AG04450 (cell line): ENCODE measurements at places on chromosomes 5 and 9.

GRCh38 chr9:7910426-7911020, 110.9 kb upstream of the DMAC1 start:
- no peak for DNase-seq

DNA sequence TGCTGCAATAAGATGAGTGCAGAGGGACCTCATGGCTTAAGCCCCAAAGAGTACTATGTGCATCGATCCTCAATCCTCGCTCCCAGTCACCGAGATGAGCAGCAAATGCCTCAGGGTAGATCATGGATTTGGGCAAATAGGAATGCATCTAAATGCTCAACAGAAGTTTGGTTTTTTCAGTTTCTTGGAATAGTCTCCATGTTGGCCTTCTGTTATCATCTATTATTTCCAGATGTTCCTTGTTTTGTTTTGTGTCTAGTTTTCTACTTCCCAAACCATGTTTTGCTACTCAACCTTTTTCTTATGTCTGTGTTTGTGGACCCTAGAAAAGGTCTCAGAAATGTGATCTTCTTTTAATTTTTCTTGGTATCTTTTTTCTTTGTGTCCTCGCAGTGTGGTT, 43.5 kb upstream of the RASGRF2 start:
- DNase-seq = no peak

- DNase-seq = no peak
These were observed 951.9 kb upstream of the DMAC1 start for GRCh38 chr9:8751406-8751930.

- no peak for DNase-seq
These were observed 2126.3 kb upstream of the ACO1 start for GRCh38 chr9:30258094-30258493.

DNA sequence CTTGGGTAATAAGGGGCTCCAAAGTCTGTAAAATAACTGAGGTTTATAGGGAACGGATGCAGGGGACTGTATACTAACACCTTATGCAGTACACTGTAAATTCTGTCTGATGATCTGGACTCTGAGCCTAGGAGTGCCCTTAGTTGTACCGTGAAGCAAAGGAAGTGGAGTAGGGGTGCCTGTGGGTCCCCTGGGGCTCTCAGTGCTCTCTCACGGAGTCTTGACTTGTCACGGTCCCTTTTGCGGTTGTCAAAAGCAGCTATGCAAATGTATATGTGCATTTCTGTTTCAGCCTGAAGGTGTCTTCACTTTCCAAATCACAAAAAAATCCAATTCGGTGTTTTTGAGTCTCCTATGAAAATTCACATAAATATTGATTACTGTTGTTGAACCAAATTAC, 17.8 kb downstream of the DMRT1 start:
- no peak for DNase-seq

DNA sequence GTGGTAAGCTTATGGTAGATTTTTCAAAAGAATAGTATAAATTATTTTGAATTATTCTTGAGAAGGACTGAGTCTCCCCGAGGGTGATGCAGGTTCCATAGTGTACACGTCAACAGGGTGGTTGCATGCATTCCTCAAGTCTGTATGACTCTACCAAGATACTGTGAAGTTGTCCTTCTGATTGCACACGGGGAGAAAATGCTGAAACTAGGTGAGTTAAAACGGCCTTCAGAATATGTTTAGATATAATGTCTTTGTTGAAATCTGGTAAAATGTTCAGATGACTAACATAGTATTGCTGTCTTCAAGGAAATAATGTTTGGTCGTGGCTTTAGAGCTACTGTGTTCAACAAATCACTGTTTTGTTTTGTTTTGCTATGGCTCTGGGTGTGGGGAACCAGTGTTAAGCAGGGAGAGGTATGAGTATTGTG, 22.4 kb upstream of the TNFAIP8 start:
- no peak for DNase-seq

- no peak for DNase-seq
These were observed 44.7 kb upstream of the HMGCS1 start for GRCh38 chr5:43357878-43358281.

DNA sequence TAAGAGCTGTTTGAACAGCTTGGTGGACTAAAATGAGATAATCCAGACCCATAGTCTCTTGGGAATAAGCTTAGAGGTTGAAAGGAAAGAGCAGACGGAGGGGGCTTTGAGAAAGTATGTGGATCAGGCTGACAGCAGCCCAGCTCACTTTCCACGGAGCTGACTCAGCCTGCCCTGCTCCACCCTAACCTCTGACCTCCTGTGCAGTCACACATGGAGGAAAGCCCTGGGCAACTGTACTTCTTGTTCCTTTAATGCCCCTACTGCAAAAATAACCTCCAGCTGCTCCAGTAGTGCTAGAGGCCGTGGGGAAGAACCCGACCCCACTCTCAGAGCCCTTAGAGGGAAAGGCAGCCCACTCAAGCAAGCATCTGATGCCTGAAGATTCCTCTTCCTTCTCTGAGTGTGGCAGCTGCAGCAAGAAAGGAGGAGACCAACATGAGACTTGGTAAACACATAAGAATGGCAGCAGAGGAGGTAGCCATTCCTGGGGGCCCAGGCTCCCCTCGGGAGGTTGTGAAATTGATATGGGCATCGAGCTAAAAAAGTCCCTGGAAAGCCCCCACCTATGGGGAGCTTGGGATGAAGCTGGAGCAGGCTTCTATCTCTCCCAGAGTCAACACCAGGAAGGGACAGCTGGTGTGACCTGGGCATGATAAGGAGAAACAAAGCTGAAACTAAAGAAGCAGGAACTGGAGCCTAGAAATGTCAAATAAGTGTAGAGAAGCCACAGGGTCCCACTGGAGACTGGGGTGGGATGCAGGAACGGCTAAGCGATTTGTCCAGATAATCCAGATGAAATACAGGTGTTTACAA, 204.3 kb downstream of the PIK3R1 start:
- no peak for DNase-seq

DNA sequence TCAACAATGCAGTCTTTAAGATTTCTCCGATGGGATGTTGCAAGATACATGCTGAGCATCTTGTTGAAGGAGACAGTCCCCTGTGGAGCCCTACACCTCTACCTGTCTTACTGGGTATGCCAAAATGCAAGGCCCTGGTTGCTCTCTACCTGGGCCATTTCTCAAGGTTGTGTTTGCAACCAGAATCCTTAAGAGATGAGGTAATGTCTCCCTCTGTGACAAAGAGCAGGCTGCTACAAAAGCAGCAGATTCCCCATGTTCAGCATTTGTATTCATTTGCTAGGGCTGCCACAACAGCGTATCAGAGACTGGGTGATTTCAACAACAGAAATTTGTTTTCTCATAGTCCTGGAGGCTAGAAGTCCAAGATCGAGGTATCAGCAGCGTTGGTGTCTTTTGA, 138.4 kb upstream of the RPS23 start:
- DNase-seq = no peak

- no peak for DNase-seq
These were observed 12.6 kb downstream of the IRX2 start for GRCh38 chr5:2738700-2739359.

GRCh38 chr9:76161541-76161940, 232.7 kb downstream of the RFK start:
- DNase-seq = peak; percentile 81

GRCh38 chr5:42877431-42877830, 65.7 kb upstream of the SELENOP start:
- no peak for DNase-seq

DNA sequence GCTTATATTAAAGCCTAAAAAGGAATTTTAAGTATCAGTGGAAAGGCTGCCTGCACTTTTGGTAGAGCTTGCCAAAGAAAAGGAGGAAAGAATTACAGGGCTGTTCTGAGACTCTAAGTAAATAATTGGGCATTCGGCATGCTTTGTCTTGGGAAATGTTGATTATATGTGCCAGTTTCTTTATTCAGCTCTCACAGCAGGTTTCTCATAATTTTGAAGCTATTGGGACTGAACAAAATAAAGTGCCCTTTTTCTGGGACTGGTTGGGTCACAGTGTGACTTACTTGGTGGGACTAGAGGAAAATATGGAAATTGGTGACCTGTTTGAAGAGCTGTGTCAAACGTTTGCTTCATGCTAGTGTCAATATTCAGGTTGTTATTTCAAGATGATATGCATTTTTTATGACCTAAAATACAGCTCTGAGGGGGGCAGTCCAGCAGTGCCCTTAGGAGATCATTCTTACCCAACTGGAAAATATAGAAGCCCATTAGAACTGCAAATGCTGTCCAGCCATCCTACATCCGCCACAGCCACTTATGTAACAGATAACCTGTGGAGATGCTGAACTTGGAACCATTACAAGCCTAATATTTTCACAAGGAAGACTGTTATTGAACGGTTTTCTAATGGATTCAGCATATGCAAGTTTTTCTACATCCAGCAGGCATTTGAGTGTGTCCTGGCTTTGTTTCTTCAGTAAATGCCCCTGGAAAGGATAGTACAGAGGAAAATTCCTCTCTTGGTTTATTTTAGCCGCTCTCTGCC, 122.4 kb downstream of the SNCAIP start:
- no peak for DNase-seq

GRCh38 chr9:106862821-106863720, at the start of gene ZNF462:
Gene ZNF462, plus strand, starts transcription at chr9:106863166. Its CDS starts 60,218 bp downstream, at chr9:106923384.
- DNase-seq = no peak

- DNase-seq = no peak
These were observed 66.2 kb downstream of the MPDZ start for GRCh38 chr9:13213337-13213736.

DNA sequence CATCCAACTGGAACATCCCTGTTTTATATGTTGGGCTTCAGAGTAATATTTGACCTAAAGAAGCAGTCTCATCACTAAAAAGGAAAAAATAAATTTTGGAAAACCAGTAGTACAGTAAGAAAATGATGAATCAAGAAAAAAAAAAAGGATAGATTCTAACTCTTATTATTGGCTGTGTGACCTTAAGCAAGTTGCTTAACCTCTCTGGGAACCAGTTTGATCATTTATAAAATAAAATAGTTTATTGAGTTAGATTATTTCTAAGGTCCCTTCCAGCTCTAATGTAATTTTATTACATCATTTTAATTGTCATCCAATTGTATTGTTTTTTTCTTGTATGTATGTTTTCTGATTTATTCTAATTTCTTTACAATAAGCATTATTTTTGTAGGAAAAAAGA, 127.0 kb downstream of the PRELID2 start:
- DNase-seq = no peak

DNA sequence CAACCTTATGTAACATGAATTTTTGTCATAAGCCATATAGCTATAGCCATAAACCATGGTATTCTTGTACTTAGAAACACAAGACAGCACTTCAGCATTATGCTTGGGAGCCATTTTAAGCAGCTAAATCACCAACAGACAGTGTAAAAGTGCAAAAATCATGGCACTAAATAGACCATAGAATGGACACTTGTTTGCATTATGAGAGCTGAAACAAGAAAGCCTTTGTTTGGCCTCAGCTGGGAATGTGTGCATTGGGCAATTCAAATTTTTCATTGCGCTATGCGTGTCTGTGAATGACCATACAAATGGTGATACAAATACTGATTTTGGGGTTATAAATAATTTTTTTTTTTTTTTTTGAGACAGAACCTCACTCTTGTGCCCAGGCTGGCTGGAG, 23.7 kb downstream of the KDM4C start:
- DNase-seq = no peak

GRCh38 chr5:135343413-135343812, 55.6 kb downstream of the MACROH2A1 start:
- no peak for DNase-seq

GRCh38 chr5:14376789-14377188, 204.8 kb upstream of the OTULINL start:
- DNase-seq = no peak

DNA sequence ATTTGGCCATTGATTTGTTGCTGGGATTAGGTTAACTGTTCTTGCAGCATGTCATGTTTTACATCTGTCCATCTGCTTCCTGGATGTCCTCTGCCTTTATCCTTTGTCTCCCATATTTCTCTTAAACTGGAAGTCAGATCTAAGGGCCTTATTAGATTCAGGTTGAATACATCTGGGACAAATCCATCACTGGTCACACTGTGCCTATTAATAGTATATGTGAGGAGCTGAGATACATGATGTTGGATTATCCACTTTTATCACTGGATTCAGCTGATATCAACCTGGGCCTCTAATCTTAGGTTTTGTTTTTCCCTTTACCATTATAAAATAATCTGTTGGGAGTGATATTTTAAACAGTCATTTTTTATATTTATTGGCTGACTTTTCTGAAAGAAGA, 41.8 kb upstream of the ROPN1L start:
- DNase-seq = no peak

DNA sequence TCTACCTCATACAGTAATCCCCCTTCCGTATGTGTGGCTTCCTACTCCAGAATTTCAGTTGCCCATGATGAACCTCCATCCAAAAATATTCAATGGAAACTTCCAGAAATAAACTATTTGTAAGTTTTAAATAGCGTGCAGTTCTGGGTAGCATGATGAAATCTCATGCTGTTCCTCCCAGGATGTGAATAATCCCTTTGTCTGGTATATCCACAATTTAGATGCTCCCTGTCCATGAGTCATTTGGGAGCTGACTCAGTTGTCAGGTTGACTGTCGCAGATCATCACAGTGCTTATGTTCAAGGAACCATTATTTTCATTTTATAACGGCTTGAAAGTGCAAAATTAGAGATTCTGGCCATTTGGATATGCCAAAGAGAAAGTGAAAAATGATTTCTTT, 290.1 kb upstream of the CDH9 start:
- peak; percentile 45 for DNase-seq

DNA sequence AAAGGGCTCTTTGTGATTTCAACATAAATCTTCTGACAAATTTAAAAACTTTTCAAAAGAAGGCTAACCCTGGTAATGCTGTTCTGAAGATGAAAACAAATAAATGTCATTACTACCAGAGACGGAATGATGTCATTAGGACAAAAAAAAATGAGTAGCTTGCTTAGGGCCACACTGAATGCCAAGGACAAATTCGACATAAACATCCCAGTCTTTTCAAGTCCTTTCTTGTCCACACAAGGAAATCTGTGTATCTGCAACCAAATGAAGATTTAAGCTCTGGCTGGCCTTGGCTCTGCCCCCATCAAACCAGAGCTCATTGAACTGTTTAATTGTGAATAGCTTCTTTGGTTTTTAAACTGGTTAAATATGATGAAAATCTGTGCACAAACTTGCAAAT, 592.7 kb downstream of the TLE1 start:
- DNase-seq = no peak

DNA sequence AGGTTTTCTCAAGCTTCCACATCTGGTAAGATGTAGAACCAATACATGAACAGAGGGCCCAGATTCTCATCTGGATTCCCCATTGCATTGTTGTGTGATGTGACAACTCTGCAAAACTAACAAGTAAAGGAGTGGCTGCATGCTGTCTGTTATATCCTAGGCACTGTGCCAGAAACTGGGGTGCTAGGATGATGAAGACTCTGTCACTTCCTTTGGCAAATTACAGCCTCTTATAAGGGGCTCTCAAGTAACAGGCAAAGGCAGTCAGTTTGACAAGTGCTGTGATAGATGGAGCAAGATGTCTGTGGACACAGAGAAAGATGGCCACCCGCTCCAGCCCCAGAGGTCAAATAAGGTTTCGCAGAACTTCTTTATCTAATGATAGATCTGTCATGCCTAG, 115.7 kb downstream of the PAPPA start:
- no peak for DNase-seq

GRCh38 chr9:128246471-128246870, 29.3 kb downstream of the GOLGA2 start:
- DNase-seq = no peak

GRCh38 chr5:149605998-149606724, 24.9 kb downstream of the ARHGEF37 start:
- DNase-seq = no peak

- DNase-seq = no peak
These were observed 1672.0 kb upstream of the CDH9 start for GRCh38 chr5:28710360-28710759.
